Right lung (tissue), 10 donors: ENCODE measurements at places on chromosomes 5 and 9. TPM values are rescaled to one million over a fixed set of nuclear protein-coding genes. Genes with fewer than 3 reads are reported as not detected.

Gene PPIC
- 31.5 TPM for polyA plus RNA-seq

Gene COL15A1
- polyA plus RNA-seq, result 2.5 TPM

Gene TMEM174
- not detected for polyA plus RNA-seq

Gene WDR36
- polyA plus RNA-seq, result 36.3 TPM

Gene NMUR2
- polyA plus RNA-seq, result 0.40 TPM

Gene SH3PXD2B
- polyA plus RNA-seq, result 32.1 TPM

Gene VLDLR
- polyA plus RNA-seq, result 23.0 TPM

Gene ITGA1
- polyA plus RNA-seq, result 87.4 TPM

Gene TMEM215
- polyA plus RNA-seq, result not detected

Gene FRMPD1
- 0.74 TPM for polyA plus RNA-seq

Gene SPAAR
- polyA plus RNA-seq, result 3.2 TPM

DNA sequence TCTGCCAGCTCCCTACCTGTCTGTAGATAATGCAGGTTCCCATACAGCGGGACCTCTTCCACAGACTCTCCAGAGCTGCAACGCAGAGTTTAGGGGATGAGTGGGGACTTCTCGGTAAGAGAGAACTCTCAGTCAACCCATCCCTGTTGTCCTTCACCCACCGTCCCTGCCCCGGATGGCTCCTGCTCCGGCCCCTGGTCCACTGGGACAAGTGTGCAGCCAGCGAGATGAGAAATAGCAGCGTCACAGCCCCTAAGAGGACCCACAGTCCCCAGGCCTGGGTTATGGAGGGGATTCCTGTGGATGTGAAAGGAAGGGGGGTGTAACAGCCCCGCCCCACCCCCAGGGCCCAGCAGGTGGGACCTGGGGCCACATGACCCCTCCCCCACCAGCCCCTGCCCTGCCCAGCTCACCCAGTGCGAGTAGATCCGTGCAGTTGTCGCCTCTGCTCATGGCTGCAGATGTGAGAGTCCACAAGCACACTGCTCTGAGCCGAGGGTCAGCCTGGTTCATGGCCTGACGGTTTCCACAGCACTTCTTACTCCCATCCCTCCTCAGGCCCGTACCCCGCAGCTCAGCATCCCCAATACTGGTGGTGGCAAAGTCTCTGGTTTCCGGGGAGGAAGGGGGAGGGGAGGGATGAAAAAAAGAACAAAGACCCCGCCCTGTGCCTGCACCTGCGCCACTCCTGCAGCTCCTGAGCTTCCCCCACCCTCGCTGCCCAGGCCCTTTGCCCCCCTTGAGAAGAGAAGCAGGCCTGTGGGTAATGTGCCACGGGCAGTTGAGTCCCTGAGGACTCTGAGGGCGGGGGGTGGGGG is at the start of gene SIT1:
Gene SIT1 (minus strand): TSS at position 591 of the 818 bp plus-strand sequence. CDS start 78 bp downstream, at position 513.
- no peak for DNase-seq

GRCh38 chr5:52838326-52839015 is 50.8 kb downstream of the ITGA1 start:
- no peak for DNase-seq

DNA sequence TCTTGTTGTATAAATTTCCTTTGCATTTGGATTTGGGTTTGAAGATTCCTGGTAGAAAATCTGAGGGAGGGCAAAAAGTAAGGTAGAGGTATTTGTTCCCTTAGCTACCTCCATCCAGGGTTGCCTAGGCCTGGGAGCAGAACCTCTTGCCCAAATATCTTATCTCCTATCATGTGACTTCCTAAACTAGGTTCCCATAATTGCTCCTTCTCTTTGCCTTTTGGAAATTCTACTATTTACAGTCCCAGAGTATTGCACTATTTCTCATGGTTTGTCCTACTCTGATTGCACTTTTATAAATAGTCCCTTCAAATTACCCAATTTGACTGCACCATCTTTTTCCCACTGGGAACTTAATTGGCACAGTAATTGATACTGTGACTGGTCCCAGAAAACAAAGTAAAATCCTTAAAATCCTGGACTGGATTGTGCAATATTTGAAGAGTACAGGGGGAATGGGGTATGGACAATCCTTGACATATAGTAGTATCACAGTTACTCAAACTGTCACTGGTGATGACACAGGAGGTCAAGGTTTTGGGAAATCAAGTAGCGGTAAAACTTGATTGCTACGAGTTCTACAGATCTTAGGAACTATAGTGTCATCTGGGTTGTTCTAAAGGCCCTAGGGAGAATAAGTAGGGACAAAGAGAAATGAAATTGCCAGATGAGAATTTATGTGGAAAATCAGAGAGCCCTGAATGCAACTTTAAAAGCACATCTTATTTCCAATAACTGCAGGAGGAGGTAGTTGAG is 31.5 kb upstream of the TMED7 start:
- DNase-seq, result no peak

DNA sequence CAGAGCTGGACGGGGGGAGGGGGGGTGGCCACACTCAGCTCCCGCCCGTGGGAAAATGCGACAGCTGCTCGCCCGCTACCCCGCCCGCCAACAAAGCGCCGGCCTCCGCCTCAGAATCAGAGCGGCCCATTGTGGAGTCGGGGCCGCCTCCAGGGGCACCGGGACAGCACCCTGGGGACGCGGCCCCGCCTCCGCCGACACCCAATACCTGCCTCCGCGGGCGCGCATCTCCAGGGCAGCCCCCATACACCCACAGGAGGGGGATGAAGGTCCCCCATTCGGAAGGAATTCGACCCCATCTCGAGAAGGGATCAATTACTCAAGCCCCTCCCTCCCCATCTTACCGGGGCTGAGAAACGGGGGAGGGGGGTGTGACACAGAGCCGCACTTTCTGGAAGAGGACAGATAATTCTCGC is 1.3 kb downstream of the NOTCH1 start:
- no peak for DNase-seq

GRCh38 chr9:89295400-89295799 is 15.6 kb upstream of the CKS2 start:
- DNase-seq, result no peak

- no peak for DNase-seq
These were observed 21.1 kb downstream of the TRAF1 start for GRCh38 chr9:120905315-120906164.

DNA sequence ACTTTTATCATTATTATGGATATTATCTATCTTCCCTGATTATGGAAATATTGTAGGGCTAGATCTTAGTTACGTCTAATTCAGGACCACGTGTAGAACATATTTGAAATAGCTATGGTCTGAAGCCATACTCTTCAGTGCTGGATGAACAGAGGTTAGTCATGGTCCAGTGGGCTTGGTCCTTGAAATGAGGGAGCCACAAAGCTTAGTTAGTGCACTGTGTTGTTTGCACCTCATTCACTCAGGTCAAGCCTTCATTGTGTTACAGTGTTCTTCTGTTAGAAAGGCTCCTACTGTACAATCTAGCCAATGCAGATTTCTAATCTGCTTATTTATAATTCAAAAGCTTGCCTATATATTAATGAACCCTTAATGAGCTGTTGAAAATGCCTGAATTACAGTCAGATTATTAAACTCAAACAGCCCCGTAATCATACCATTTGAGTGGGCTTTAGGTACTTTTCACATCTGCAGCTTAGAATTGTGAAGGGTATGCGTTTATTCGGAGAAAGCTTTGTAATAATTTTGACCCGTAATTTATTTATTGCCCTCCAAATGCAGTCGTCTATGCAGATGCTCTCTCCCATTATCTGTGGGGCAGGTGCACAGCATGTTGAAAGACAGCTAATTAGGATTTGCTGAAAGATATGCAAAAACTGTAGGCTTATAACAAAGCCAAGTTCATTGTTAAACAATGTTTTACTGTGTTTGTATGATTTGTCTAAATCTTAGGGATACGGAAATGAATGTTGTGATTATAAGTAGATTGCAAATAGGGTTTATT is 164.9 kb downstream of the PBX3 start:
- no peak for DNase-seq

- DNase-seq, result no peak
These were observed 7.8 kb upstream of the MYOZ3 start for GRCh38 chr5:150653145-150653761.

- no peak for DNase-seq
These were observed 90.8 kb downstream of the CAAP1 start for GRCh38 chr9:26801772-26802171.

GRCh38 chr5:106094204-106094607 is 1576.5 kb downstream of the EFNA5 start:
- DNase-seq, result no peak

GRCh38 chr5:80747922-80748321 is 93.1 kb upstream of the DHFR start:
- no peak for DNase-seq

DNA sequence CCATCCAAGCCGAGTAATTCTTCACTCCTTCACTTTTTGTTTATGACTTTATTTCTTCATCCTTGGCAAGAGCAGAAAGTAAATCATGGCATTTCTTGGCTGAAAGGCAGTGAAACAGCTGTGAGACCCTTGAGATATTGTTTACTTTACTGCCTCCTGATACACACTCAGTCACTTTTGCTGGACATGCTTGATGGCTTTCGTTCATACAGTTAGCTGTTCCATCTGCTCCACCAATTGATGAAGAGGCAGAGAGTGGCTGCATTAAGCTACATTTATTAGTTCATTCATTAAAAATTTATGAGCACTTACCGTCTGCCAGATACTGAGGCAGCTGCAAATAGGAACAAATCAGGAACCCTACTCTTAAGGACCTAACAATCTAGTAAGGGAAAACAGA is 184.4 kb upstream of the OR13F1 start:
- no peak for DNase-seq

DNA sequence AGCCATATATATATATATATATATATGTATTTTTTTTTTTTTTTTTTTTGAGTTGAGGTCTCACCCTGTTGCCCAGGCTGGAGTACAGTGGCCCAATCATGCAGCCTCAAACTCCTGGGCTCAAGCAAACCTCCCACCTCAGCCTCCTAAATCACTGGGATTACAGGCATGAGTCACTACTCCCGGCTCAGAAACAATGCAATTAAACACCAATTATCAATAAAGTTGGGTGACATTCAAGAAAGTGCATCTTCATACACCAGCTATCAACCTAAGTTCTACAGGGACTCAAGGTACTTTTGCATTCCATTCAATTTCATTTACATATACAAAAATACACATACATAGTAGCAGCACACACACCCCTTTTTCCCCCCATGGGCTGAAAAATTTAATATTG is 7.6 kb downstream of the FAM13B start:
- no peak for DNase-seq

DNA sequence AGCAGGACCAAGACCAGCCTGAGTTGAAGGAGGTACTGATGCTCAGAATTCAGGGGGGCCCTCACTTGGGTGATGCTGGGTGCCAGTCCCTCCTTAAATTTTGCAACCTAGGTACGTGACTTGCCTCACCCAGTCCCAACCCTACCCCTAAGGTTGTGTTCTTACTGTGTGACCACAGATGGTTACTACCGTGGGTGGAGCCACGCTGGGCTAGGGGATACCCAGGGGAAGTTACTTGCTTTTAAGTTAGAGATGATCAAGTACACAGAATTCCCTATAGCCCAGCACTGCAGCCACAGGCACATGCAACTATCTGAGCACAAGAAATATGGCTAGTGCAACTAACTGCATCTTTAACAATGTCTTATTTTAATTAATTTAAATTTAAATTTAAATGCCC is 32.9 kb downstream of the NXNL2 start:
- DNase-seq, result no peak

GRCh38 chr5:61621202-61621650 is 289.2 kb downstream of the ZSWIM6 start:
- no peak for DNase-seq

- DNase-seq, result no peak
These were observed 103.2 kb downstream of the VAV2 start for GRCh38 chr9:133888809-133889491.

DNA sequence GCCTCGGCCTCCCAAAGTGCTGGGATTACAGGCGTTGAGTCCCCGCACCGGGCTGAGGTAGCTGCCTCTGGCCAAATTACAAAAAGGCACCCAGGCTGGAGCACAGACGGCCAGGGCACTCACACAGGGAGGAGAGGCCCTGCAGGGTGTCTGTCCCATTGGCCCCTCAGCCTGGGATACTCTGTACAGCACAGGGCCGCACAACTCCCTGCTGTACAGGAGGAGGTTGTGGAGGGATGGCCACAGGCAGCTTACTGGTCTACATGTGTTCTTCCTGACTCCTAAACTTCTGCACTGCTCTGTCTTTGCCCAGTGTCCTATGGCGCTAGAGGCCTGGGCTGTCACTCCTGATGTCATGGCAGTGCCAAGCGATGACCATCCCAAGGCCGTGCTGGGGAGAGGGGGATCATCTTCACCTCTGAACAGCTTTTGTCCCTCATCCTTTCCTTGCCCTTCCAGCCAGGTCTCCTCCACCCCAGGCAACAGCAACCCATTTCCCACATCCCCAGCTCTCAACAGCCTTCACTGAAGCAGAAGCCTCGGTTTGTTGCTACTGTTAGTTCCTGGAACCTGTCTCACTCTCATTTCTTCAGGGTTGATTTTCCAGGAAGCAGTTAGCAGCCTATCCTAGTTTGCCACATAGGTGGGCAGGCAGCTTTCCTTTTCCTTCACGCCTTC is 1.8 kb upstream of the CNOT6 start:
- DNase-seq, result no peak

GRCh38 chr9:110615498-110615897 is 36.0 kb upstream of the SVEP1 start:
- DNase-seq, result no peak

DNA sequence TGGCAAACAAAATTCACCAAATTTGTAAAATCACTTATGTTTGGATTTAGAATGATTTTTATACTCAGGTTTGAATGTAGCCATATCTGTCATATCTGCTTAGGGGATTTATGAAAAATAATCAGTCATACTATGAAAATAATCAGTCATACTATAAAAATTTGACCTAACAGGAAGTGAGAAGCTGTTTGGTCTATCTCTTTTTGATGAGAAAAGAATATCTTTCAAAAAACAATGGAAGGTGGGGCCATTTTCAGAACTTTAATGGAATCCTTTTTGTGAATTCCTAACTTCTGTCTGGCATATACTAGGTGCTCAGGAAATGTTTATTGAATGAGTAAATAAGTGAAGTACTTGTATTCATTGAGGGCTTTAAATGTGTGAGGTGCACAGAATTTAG is 70.1 kb downstream of the CWC27 start:
- no peak for DNase-seq

DNA sequence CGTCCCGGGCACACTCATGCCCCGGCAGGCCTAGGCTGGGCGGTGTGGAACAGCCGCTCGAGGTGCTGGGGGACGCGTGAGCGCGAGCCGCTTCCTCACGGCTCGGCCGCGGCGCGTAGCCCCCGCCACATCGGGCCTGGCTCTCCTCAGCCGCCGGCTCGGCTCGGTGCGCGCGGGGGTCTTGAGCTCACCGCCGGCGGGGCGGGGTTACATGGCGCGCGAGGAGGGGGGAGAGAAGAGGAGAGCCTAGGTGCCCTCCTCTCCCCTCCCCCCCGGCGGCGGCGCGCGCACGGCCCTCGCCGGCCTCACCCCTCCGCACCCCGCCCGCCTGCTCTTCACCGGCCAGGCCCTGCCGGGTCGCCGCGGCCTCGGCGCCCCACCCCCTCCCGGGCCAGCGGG is 7.7 kb downstream of the RANBP6 start:
- peak; percentile 83 for DNase-seq

- DNase-seq, result no peak
These were observed 37.5 kb downstream of the BICD2 start for GRCh38 chr9:92726971-92727715.
